HCT116 (cell line): ENCODE measurements at places on chromosomes 1 and 21. TPM values are rescaled to one million over a fixed set of nuclear protein-coding genes. Genes with fewer than 3 reads are reported as not detected.

- no peak for DNase-seq
Measured at GRCh38 chr1:160399544-160400222, 681 bp upstream of the VANGL2 start.

DNA sequence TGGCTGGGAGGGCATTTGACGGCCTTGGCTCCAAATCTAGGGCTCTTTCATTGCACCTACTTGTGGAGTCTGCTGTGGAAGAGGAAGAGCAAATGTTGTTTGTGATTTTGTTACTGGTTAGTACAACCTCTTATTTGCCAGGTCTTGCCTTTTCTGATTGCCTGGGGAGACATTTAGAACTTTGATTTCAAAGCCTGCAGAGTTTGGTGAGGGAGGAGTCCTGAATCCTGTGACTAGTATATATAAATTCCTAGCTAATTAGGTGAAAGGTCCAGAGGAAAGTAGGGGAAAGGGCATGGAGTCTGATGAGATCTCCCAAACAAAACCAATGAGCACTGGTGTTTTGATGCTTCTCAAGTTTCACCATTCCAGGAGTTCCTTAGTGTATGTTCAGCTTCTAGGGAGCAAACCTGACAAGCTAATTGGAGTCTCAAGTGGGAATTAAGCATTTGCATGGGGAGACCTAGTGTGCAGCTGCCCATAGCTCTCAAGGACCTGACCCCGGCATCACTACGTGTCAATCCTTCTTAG is 5.1 kb upstream of the HMGCS2 start:
- no peak for DNase-seq

DNA sequence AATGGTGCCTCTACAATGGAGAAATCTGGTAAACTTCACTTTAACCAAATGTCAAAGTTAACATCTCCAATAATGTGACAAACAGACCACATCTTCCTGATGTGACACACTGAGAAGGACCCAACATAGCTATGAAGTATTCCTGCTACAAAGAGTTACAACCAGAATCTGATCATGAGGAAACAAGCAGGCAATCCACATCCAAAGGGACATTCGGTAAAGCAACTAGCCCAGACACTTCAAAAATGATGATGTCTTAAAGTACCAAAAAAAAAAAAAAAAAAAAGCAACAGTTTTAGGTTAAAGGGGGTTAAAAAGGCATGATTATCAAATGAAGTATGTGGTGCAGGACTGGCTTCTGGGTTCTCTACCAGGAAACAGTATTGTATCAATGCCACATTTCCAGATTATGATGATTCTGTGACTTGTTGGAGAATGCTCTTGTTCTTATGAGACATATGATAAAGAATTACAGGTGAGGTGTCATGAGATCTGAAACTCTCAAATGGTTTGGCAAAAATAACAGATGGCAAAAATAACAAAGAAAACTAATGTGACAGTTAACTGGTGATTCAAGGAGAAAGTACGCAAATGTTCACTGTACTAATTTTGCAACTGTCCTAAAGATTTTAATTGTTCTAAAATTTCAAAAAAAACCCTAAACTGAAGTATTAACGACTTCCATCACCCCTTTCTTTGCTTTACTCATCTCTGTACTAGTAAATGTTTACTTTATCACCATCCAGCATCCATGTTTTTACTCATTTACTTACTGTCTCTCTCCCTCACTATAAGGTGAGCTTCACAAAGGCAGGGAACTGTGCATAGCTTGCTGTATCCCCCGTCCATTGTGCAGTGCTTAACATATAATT is 2.8 kb downstream of the CD58 start:
- DNase-seq = no peak

DNA sequence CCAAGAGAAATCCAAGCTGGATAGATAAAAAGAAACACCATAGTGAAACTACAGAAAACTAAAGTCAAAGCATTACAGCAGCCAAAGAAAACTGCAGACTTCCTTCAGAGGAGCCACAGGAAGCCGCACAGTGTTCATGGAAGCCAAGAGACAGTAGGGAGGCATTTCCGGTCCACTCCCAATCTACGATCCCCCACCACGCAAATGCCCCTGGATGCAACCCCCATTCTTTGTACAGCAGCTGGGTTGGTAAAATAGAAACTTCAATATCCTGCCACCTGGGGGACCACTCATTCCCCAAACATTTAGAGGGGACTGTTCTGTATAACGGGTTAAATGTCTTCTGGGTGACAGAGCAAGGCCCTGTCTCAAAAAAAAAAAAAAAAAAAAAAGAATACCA is 43.9 kb upstream of the TSPEAR start:
- DNase-seq = no peak

The MYOG gene
- not detected for total RNA-seq

DNA sequence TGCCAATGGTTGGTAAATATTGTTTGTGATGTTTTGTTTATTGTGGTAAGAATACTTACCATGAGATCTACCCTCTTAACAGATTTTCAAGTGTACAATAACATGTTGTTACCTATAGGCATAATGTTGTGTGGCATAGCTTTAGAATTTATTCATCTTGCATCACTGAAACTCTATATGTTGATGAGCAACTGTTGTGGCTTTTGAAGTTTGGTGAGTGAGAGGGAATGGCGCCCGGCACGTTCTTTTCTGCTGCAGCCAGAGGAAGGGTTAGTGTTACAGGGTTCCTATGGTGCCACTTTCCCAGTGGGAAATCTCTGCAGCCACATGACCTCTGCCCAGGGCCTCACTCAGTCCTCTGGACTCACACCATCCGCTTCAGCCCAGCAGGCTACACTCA is 342.5 kb upstream of the ADGRL2 start:
- no peak for DNase-seq

DNA sequence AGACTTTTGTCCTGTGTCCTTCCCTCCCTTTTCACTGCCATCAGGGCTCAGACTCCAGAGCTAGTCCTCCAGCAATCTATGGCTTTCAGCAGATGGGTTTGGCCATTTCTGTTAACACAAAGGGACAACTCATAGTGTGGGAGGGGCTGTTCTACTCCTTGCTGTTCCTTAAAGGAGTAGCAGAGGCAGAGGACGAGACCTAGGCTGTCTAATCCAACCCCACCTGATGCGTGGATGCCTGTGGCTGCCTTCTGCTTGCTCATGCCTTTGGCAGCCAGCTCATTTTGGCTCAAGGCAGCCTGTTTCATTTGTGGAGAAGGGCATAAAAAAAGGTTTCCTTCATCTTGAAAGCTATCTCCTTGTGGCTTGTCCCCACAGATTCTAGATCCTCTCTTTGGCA is 27.0 kb downstream of the MFSD2A start:
- peak; percentile 37 for DNase-seq

GRCh38 chr1:4755301-4755845 is 101.0 kb downstream of the AJAP1 start:
- DNase-seq = no peak

- peak; percentile 69 for DNase-seq
Measured at GRCh38 chr1:173042806-173043205, 7.9 kb downstream of the TNFSF18 start.

DNA sequence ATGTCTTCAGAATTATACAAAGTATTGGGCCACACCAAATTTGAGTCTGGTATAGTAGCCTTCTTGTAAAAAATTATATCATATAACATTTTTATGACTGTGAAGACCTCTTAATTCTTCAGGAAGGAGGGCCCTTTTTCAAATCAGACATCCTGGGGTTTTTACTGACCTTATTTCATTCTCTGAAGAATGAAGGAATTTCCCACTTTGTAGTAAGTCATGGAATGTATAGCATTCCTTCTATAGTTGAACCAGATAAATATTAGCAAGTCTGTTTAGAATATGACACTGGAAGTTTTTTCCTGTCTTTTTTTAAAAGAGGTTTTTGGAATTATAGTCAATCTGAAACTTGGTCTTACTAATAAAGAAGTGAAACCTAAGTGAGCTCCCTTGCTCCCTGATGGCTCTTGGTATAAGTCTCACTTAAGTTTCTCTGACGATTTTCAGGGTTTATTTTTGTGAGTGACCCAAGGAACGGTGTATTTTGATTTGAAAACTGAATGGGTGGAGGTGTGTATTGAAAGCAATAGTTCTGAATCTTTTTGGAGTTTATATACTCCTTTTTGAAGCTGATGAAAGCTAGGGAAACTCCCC is 23.7 kb downstream of the SNX27 start:
- DNase-seq = no peak

- DNase-seq = no peak
Measured at GRCh38 chr1:74199504-74199903, 1.5 kb downstream of the FPGT start.

DNA sequence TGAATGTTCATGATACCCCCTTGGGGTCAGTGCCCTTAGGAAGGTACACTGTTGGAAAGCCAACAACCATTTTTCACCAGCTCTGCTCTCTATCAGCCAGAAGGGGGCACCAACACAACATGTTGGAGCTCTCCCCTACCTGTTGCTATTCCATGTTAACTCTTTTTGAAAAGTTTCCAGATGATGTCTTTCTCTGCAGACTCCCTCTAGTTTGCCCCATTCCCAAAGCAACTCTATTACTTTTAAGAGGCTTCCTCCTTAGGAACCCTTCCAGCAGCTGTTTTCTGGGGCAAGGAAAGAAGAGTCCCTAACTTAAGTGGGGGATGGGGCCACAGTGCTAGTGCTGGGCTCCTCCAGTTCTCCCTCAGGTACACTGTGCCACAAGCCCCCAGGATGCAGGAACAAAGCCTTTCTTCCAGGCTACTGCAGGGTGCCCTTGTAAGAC is 22.9 kb upstream of the NDC1 start:
- peak; percentile 32 for DNase-seq

The LGR6 gene
- total RNA-seq = 0.20 TPM

DNA sequence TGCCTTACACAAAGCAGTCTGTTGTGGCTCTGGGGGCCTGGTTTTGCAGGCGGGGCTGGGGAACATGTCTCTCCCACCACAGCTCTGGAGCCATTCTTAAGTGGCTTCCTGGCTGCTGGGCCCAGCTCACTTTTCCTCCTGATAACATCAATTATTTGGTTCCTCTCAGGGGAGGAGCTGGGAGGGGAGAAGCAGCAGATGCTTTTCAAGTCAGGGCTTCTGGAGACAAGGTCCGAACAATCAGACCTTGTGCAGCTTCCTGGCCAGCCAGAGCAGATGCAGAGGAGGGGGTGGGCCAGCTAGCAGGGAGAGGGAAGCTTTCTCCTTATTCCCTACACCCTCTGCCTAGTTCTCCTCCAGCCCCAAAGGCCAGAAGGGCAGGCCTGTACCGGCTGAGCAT is 3.7 kb upstream of the PAQR6 start:
- no peak for DNase-seq

DNA sequence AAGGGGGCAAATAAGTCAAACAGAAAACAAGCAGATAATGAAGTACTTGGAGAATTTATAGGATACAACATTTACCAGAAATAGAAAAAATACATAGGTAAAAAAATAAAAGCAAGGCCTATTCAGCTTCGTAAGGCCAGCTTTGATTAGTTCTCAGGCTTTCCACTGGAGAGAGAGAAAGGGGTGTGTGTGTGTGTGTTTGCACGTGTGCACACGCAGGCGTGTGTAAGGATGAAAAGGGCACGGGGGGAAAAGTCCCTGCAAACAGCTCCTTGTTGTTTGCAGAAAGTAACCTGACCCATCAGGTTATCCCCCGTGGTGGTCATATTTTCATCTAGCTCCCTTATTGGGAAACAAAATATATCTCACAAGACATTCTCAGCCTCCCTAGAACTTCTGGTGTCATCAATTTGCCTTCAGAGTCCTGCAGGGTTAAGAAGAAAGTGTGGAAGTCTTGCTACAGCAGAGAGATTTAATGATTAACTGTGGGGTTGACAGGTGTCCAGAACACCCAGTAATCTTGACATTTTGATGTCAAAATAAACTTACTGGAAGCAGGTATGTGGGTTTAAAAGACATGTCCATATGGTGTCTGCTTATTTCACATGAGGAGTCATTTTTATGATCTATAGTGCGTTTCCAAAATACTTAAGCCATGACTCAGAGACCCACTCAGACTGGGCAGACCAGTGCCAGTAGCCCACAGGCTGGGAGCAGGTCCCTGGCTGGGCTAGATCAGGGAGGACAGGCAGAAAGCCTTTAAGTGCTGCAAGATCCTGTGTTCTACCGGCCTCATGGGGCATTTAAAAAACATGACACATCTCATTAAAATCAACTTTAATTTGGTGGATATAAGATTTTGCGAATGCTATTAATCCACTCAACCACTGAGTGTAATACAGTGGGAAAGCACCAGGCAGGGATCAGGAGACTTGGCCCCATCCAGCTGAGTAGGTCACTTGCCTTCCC is 487.6 kb upstream of the CAMK1G start:
- no peak for DNase-seq

- no peak for DNase-seq
Measured at GRCh38 chr1:200437556-200438203, 27.8 kb upstream of the ZNF281 start.

DNA sequence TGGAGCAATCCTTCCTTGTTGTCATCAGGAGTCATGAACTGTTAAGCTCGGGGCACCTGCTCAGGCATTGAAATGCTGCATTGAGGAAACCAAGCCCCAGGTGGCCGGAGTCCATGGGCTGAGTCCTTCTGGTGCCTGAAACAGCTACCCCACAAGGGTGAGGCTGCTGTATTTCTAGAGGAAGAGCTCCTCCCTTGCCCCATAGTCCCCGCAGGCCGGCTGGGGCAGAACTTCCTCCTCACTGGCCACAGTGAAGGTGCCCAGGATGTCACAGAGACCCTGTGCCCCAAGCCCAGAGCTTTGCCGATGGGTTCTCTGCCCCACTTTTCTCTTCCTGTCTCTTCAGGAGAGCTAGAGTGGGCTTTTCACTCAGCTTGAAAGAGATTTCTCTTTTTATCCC is 80.8 kb upstream of the GCLM start:
- no peak for DNase-seq

DNA sequence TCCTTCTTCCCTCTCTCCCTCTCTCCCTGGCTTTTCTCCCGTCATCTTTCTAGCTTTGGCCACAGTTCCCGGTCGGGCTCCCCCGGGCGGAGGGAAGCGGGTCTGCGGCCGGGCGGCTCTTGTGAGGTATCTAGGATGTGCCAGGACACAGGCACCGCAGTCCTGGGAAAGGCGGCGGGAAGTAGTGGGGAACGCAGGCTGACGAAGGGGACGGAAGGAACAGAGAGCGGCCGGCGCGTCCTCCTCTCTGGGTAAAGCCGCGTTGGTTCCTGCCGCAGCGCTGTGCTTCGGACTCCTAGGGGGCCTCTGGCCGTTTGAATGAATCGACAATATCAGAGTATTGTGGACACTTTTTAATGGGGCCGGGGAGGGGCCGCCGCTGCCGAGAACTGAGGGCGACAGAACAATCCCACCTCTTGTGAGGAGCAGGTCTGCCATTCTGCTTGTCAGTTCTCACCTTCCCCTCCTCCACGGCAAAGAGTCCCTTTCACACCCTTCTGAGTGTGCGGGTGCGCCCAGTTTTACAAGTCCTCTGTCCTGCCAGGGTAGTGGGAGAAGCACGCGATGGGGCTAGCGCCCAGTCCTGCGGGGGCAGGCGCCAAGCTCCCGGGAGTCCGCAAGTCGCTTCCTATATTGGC is 1.2 kb upstream of the LHX9 start:
- peak; percentile 53 for DNase-seq

DNA sequence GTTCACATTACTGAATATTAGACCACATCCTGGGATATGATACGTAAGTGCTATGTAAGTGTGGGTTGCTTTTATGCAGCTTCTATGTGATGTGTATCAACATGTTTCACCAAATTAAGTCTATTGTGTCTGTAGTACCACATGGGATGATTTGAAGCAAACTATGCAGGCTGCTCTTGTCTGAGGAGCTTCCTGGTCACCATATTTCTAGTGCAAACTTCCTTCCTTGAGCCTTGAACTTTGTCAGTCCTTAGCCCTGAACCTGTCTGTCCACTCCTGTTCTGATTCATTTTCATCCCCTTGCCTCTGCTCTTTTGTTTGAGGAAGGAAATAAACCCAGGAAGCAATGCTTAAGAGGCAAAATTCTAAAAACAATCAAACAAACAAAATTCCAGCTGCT is 117.5 kb upstream of the VANGL1 start:
- DNase-seq = no peak
